A549 treated with GW870086 at 1 μM for 4 hours (cell line): ENCODE measurements at places on chromosomes 2 and 18. TPM values are rescaled to one million over a fixed set of nuclear protein-coding genes. Genes with fewer than 3 reads are reported as not detected.

The INHBB gene
- 20.3 to 31.5 TPM (median 23.1 TPM) in 5 replicates for total RNA-seq

The EVX2 gene
- not detected in 5 replicates for total RNA-seq

The FTCDNL1 gene
- total RNA-seq: 2.0 to 3.4 TPM (median 2.7 TPM) in 5 replicates

The MYO3B gene
- not detected in 5 replicates for total RNA-seq

The SNRNP200 gene
- 115 to 121 TPM (median 119 TPM) in 5 replicates for total RNA-seq

The GREB1L gene
- 1.8 to 4.5 TPM (median 3.4 TPM) in 5 replicates for total RNA-seq

The CFAP210 gene
- 0.13 to 0.81 TPM (median 0.42 TPM) in 5 replicates for total RNA-seq

The CNDP1 gene
- total RNA-seq: not detected in 5 replicates

The CYP27C1 gene
- 2.7 to 5.2 TPM (median 4.0 TPM) in 5 replicates for total RNA-seq

The ZBTB7C gene
- total RNA-seq: 0.12 to 0.33 TPM (median 0.19 TPM) in 5 replicates

The SCN3A gene
- total RNA-seq: not detected in 5 replicates

The LPIN1 gene
- 8.7 to 11.3 TPM (median 9.1 TPM) in 5 replicates for total RNA-seq

The RAMP1 gene
- total RNA-seq: not detected in 5 replicates

The MAP3K19 gene
- not detected in 5 replicates for total RNA-seq

The CPLX4 gene
- not detected in 5 replicates for total RNA-seq

The PSMA8 gene
- not detected in 5 replicates for total RNA-seq

The POLE4 gene
- 89.9 to 183 TPM (median 161 TPM) in 5 replicates for total RNA-seq

The MOCOS gene
- 2.8 to 4.6 TPM (median 4.4 TPM) in 5 replicates for total RNA-seq

The PID1 gene
- 3.0 to 4.0 TPM (median 3.7 TPM) in 5 replicates for total RNA-seq

The TM4SF20 gene
- 6.9 to 9.9 TPM (median 8.3 TPM) in 5 replicates for total RNA-seq

The IL1RL2 gene
- total RNA-seq: 0.05 TPM in 1 of 5 replicates, not detected in the others

The KATNAL2 gene
- 1.5 to 2.9 TPM (median 1.9 TPM) in 5 replicates for total RNA-seq

The BOLL gene
- total RNA-seq: not detected in 5 replicates

The MAB21L4 gene
- 0.26 to 0.49 TPM (median 0.37 TPM) in 5 replicates for total RNA-seq

The CD302 gene
- 1.7 to 2.4 TPM (median 2.1 TPM) in 5 replicates for total RNA-seq

The CRIM1 gene
- 99.2 to 158 TPM (median 154 TPM) in 5 replicates for total RNA-seq

The HOXD8 gene
- 4.4 to 6.2 TPM (median 4.8 TPM) in 5 replicates for total RNA-seq

The SPOPL gene
- total RNA-seq: 5.9 to 9.3 TPM (median 9.0 TPM) in 5 replicates

The RTN4 gene
- 411 to 527 TPM (median 509 TPM) in 5 replicates for total RNA-seq

The SLC14A1 gene
- not detected in 5 replicates for total RNA-seq

The ADD2 gene
- total RNA-seq: 18.8 to 27.9 TPM (median 24.0 TPM) in 5 replicates

The PDE1A gene
- 0.15 to 0.19 TPM (median 0.17 TPM) in 4 of 5 replicates, not detected in the other for total RNA-seq

The RAX gene
- total RNA-seq: not detected in 5 replicates

The TSHZ1 gene
- 4.5 to 7.2 TPM (median 5.8 TPM) in 5 replicates for total RNA-seq

The TRIM43 gene
- total RNA-seq: 0.13 TPM in 1 of 5 replicates, not detected in the others

The QPCT gene
- 20.7 to 24.1 TPM (median 21.2 TPM) in 5 replicates for total RNA-seq

The SLC4A3 gene
- total RNA-seq: 2.0 to 3.4 TPM (median 3.0 TPM) in 5 replicates

The HOXD3 gene
- total RNA-seq: 0.07 to 0.20 TPM (median 0.13 TPM) in 4 of 5 replicates, not detected in the other

The GRP gene
- not detected in 5 replicates for total RNA-seq

The TUBA3E gene
- 0.29 to 0.83 TPM (median 0.62 TPM) in 5 replicates for total RNA-seq

The GPR39 gene
- 7.2 to 9.0 TPM (median 8.1 TPM) in 5 replicates for total RNA-seq

The AAK1 gene
- 9.5 to 17.9 TPM (median 14.5 TPM) in 5 replicates for total RNA-seq

The CNGA3 gene
- 0.03 to 0.06 TPM in 2 of 5 replicates, not detected in the others for total RNA-seq

The HS1BP3 gene
- 37.8 to 46.1 TPM (median 44.9 TPM) in 5 replicates for total RNA-seq

The PROM2 gene
- total RNA-seq: 0.03 to 0.32 TPM (median 0.18 TPM) in 4 of 5 replicates, not detected in the other

The MRPS5 gene
- total RNA-seq: 70.1 to 77.3 TPM (median 74.0 TPM) in 5 replicates

The SPATS2L gene
- 111 to 125 TPM (median 121 TPM) in 5 replicates for total RNA-seq

The KIF1A gene
- 0.48 to 1.3 TPM (median 0.83 TPM) in 5 replicates for total RNA-seq

The SLC23A3 gene
- total RNA-seq: 0.39 to 1.6 TPM (median 0.51 TPM) in 5 replicates

The IL37 gene
- not detected in 5 replicates for total RNA-seq
